ENCODE measurements at places on chromosomes 1 and 21.

DNA sequence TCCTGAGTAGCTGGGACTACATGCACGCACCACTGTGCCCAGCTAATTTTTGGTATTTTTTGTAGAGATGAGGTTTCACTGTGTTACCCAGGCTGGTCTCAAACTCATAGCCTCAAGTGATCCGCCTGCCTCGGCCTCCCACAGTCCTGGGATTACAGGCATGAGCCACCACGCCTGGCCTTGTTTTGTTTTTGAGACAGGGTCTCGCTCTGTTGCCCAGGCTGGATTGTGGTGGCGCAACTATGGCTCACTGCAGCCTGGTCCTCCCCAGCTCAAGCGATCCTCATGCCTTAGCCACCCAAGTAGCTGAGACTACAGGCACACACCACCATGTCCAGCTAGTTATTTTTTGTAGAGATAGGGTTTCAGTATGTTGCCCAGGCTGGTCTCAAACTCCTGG is 26.0 kb downstream of the PARK7 start:
- DNase-seq, result no peak

- DNase-seq, result no peak
Measured at GRCh38 chr1:73637264-73637663, 560.7 kb downstream of the LRRIQ3 start.

- DNase-seq, result no peak
Measured at GRCh38 chr1:228366866-228367741, 39.5 kb downstream of the TRIM11 start.

DNA sequence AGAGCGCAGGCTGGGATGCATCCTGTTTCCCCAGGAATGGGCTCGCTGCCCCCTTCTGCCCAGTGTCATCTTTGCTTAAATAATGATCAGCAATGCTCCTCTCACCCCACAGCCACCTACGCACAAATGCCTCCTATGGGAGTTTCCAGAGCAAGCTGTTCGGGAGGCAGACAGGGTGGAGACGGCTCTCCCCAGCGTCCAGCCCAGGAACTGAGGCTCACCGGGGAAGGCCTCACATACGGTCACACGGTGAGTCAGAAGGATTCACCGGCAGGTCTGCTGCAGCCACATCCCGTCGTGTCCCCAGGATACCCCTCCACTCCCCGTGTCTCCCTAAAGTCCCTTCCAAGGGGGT is 40.3 kb upstream of the RUNX3 start:
- DNase-seq, result no peak

GRCh38 chr1:112048421-112048820 is 59.0 kb upstream of the KCND3 start:
- DNase-seq, result no peak

DNA sequence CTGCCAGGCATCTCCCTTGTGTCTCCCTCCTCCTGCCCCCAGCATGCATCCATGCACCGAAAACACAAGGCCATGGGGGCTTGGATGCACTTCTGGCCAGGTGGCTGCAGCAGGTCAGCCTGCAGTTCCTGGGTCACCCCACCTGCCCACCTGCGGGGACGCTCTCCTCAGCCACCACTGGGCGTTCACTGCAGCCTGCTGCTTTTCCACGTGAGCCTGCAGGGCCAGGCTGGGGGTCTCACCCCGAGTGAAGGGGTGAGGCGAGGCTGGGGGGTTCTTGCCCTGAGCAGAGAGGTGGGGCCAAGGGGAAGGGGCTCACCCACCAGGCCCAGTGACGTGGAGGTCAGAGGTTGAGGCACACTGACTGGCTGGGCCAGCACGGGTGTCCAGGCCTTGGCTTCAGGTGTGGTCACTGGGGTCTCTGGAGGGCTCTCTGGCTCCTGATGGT is 64.6 kb downstream of the WNT9A start:
- DNase-seq, result no peak

- no peak for DNase-seq
Measured at GRCh38 chr1:159076438-159077119, at the start of gene AIM2. Gene AIM2 (minus strand): TSS chr1:159076766. CDS start chr1:159073499, 3,267 bp downstream.

- DNase-seq, result no peak
Measured at GRCh38 chr1:162856260-162856659, 4.7 kb downstream of the CCDC190 start.

GRCh38 chr1:41629141-41629540 is 144.7 kb upstream of the EDN2 start:
- no peak for DNase-seq

- no peak for DNase-seq
Measured at GRCh38 chr1:8595941-8596340, 221.5 kb downstream of the RERE start.

DNA sequence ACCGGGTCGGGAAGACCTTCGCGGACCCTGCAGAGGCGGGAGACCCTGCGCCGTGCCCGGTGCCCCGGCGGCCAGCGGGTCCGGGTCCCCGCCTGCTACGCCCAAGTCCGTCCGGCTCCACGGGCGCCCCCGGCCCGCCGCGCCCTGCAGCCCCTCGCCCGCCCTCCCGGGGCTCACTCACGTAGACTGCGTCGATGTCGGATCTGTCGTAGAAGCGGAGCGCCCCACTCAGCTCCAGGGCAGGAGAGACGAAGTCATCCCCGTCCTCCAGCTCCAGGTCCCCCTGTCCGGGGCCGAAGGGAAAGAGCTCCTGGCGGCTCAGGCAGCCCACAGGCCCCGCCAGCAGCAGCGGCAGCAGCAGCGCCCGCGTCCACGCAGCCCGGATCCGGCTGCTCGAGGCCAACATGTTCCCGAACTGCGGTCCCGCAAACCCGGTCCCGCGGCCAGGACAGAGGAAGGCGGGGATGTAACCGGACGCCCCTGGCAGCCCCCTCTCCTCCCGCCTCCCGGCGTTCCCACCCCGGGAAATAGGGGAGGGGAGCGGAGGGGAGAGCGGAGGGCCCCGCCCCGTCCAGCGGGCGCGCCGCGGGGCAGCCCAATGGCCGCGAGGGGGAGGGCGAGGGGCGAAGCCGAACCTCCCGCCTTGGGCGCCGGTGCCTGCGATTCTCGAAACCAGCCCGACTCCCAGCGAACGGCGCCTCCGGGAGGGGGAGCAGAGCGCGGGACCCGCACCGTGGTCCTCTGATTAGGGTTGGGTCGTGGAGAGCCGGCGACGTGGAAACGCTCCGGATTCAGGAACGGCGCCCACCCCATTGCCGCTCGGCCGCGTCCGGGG is at the start of gene NID1:
Gene NID1 (minus strand): TSS at position 417 of the 835 bp plus-strand sequence. CDS start 11 bp downstream, at position 406.
- peak; percentile 87 for DNase-seq

GRCh38 chr1:49356594-49356993 is 579.9 kb upstream of the BEND5 start:
- DNase-seq, result no peak

DNA sequence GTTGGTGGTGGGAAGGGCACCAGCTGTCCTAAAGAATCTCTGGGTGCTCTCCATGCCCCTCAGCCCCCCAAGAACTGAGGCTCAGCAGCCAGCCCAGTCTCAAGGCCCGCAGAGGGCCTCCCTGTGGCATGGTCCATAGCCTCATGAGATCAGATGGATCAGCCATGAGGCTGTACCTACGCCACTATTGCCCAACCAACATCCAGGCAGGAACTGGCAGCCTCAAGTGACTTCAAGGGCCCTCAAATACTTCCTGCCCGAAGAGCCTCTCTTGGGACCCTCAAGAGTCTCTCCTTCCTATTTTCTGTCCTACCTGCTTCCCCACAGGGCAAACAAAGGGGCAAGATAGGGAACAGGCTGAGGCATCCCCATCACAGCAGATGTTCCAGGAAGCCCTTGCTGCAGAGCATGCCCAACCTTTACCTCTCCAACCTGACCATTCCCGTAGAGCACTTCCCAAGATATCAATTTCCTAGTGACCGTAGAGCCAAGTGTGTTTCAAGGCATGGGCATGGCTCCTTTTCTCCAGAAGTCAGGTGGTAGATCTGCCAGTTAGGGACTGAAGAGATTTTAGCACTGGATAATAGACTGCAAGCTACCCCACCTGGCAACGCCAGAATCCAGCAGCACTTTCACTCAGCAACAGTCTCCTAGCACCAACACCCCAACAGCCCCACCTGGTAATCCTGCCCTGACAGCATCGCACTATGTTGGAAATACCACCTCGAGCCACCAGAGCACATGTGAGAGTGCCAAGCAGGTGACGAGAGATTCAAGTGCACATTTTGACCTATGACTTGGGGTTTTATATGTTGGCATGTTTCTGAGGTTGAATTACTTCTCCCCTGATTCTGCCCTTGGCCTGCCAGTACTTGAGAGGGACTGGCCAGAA is 13.7 kb upstream of the MFSD2A start:
- DNase-seq, result no peak

DNA sequence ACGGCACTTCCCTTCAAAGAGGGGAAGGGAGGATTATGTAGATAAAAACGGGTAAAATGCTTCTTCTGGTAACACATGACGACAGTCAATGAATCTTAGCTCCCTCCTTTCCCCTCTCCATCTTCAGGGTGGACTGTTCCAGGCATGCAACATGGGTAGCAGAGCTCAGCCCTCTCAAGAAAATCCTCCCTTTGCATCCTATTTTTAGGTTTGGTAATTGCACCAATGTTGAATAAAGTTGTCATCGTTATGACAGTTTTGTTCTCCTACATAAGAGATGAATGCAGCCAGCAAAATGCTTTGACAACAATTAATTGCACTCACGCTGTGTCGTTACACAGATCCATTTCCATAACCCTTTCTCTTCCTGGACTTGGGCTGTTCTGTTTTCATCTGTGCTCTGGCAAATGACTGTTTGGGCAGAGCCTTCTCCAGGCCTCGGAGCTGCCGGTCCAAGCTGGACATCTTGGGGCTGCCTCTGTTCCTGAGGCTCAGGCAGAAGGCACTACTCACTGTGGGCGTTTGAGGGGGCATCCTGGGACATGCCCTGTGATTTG is 127.6 kb downstream of the CNIH3 start:
- DNase-seq, result no peak

DNA sequence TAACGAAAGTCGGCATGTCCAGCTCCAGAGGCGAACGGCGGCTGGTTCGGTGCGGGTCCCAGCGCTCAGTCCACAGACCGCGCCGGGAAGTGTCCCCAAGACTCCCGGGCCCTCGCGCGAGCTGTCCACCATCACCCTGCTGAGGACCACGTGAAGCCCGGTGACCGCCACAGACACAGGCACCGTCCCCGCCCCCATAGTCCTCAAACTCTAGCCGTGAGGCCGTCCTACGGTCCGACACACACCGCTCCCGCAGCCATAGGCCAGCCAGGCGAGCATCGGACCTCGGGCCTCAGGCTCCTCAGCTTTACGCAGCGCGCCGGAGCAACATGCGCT is 535 bp downstream of the SETD4 start:
- DNase-seq, result peak; percentile 47

GRCh38 chr21:31180256-31181081 is 142.2 kb upstream of the KRTAP19-8 start:
- no peak for DNase-seq

DNA sequence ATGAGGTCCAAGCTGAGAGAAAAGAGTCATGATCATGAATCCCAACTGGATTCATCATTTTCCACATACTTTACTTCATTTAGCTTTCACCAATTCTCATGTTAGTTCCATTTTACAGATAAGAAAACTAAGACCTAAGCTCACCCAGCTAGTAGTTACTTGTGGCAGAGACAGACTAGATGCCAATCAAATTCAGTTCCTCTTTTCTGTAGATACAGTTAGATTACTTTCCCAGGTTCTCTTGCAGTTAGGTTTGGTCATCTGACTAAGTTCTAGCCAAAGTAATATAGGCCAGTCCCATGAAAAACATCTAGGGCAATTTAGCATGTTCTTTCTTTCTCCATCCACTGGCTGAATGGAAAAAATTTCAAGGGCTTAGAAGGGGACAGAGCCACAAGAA is 8.9 kb upstream of the KCND3 start:
- no peak for DNase-seq

DNA sequence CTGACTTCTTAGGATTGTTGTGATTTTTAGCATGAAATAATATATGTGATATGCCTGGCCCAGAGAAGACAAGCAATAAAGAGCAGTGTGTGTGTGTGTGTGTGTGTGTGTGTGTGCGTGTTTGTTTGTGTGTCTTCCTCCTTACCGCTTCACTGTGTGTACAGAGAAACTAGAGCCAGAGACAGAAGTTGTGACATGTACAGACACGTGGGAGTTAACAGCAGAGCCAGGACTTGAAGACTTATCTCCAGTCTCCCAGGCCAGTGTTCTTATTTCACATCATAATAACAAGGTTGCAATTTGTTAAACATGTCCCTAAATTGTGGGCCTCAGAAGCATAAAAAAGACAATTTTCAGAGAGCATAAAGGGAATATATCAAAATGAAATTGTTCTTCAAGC is 192.0 kb upstream of the JUN start:
- DNase-seq, result no peak

- DNase-seq, result no peak
Measured at GRCh38 chr1:37599940-37600339, 4.2 kb upstream of the GNL2 start.

- DNase-seq, result no peak
Measured at GRCh38 chr1:201826830-201827229, 2.1 kb upstream of the IPO9 start.

DNA sequence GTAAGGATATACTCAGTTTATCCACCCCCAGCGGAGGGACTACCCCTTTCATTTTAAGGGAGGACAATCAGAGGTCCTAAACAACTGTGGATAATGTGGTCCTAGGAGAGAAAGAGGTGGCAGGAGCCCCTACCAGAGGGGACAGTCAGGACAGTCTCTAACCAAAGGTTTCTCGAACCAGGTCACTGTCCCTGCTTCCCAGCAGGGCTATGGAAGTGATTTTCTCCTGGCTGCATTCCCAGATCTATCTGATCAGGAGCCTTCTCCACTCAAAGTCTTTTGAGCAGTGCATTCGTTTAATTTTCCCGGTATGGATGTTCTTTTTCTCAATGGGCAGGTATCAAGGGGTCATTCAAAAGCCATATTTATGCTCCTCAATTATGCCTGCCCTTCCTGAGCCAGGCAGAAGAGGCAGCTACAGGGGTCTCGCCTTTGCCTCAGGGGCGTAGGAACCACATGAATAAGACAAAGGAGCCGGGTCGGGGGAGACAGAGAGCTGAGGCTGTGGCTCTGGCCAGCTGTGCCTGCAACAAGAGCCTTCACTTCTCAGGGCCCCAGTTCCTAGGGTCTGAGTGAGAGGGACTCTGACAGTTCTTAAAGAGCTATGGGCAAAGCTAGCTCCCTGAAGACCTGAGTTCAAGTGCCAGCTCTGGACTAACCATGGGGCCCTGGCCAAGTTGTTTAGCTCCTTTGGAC is 62.5 kb upstream of the DMRTB1 start:
- no peak for DNase-seq

DNA sequence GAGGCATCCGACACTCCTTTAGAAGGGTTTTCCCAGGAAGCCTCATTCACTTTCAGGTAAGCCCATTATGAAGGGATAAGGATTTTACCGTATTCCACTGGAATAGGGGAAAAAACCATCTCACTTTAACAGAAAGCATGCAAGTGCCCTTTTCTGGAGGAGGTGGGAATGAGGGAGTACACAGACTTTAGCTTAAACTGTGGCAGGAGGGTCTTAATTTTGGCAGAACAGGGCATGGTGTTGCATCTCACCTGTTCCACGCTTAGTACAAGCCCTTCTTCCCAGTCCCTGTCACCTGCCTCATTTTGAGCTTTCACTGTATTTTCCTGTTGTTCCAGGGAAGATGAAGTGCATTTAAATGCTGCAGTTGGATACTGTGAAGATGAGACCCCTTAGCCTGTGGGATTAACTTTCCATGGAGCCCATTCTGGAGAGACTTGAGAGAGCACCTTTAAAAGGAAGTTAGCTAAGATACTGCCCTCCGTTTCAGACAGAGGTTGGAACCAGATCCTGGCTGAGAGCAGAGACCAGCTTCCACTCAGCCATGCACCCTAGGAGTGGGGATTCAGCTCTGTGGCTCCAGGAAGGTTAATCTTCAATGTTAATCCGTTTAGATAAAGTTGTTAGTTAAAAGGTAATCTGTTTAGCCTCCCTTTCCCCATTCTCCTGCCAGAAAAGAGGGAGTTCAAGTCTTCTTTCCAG is 42.6 kb downstream of the PBX1 start:
- DNase-seq, result no peak

All from renal cortex interstitium (tissue), 15 donors.